ENCODE measurements at places on chromosomes 1 and 21. TPM values are rescaled to one million over a fixed set of nuclear protein-coding genes. Genes with fewer than 3 reads are reported as not detected.

DNA sequence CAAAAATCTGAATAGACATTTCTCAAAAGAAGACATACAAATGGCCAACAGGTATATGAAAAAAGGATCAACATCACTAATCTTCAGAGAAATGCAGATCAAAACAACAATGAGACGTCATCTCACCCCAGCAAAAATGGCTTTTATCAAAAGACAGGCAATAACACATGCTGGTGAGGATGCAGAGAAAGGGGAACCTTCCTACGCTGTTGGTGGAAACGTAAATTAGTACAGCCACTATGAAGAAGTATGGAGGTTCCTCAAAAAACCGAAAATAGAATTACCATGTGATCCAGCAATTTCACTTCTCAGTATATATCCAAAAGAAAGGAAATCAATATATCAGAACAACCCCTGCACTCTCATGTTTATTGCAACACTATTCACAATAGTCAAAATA lies 65.1 kb upstream of the ATP1B1 start:
- H3K4me1 ChIP-seq = no peaks in the 10 kb centered on the region
- H3K27me3 ChIP-seq = no peaks in the 10 kb centered on the region
- no peaks in the 10 kb centered on the region for H3K36me3 ChIP-seq
- DNase-seq = no peak
- no peak overlapping the region for H3K4me3 ChIP-seq

- H3K4me3 ChIP-seq = no peak overlapping the region
- peaks cover 21% of the 10 kb centered on the region for H3K36me3 ChIP-seq
- H3K4me1 ChIP-seq = peaks cover 18% of the 10 kb centered on the region
- DNase-seq = no peak
Observed at GRCh38 chr1:17669305-17669704, 85.8 kb upstream of the ACTL8 start.

DNA sequence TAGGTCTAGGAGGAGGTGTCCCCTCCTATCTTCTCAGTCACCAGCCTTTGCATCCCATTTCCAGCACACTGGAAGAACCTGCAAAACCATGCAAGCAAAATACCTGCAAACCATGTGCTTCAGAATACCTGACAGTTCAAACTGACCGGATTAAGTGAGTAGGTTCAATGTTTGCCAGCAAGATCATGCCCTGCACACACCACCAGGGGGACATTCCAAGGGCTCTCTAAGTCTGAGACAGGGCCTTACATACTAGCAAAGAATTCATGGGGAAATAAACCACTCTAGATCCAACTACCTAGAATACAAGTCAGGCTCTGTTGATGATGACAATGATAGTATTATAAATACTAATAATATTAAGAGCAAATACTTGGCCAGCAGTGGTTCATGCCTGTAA lies 27.6 kb downstream of the INPP5B start:
- H3K4me1 ChIP-seq = peaks cover 18% of the 10 kb centered on the region
- no peak overlapping the region for H3K4me3 ChIP-seq
- H3K27ac ChIP-seq = no peak overlapping the region
- no peaks in the 10 kb centered on the region for H3K27me3 ChIP-seq
- H3K36me3 ChIP-seq = no peaks in the 10 kb centered on the region

DNA sequence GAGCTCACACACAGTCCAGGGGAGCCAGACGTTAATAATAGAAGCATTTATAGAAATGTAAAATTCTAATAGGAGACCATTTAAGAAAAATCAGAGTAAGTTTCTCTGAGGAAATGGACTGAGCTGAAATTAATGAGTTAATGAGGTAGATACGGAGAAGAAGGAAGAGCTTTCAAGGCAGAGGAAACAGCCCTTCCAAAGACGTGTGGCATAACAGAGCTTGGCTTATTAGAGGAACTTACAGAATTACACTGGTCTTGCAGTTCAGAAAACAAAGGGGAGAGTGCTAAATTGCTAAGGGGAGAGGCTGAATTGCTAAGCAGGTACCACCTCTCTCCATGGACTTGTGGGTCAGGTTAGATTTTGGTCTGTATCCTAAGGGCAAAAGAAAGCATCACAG lies 8.2 kb upstream of the PIGK start:
- H3K27ac ChIP-seq = no peak overlapping the region
- H3K4me1 ChIP-seq = no peaks in the 10 kb centered on the region
- no peak for DNase-seq
- no peak overlapping the region for H3K4me3 ChIP-seq

DNA sequence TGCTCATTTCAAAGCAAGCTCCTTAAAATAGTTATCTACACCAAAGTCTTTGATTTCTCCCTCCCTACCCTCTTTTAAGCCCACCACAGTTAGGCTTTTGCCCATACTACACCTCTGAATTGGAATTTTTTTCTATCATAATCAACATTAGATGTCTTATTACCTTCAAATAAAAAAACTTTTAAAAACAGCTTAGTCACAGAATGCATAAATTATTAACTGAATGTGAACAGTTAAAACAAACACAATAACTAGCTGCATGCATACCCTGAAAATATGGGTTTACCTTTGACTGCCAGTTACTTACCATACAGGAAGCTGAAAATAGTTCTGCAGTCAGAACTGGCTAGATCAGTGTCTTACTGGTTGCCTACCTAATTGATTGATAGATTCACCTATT lies 210.9 kb downstream of the TGFB2 start:
- H3K27ac ChIP-seq = no peak overlapping the region
- H3K36me3 ChIP-seq = no peaks in the 10 kb centered on the region
- no peaks in the 10 kb centered on the region for H3K4me1 ChIP-seq

DNA sequence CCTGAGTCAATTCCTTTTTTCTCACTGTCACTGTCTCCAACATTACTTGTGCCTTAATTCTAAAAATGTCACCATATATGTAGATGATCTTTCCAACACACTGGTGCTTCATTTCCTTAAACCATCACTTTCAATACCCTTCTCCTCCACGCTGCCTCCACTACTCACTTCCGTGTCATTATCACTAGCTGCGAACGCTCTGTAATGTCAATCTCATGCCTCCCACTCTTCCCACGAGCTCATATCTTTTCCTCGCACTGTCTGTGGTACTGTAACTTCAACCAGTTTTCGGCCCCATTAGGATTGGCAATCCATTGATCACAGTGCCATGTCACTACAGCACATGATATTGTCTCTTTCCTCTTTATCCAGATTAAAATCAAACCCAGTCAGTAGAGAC lies 61.6 kb downstream of the PLD5 start:
- no peak overlapping the region for H3K4me3 ChIP-seq
- no peaks in the 10 kb centered on the region for H3K36me3 ChIP-seq
- no peak overlapping the region for H3K27ac ChIP-seq
- peaks cover 1% of the 10 kb centered on the region for H3K27me3 ChIP-seq
- no peaks in the 10 kb centered on the region for H3K4me1 ChIP-seq
- no peak for DNase-seq

The KRTAP7-1 gene
- total RNA-seq = not detected

The CDA gene
- 1.7 TPM for total RNA-seq

The SLC2A5 gene
- 34.5 TPM for total RNA-seq

The GLIS1 gene
- not detected for total RNA-seq

The S100A9 gene
- total RNA-seq = 57.4 TPM

The TACSTD2 gene
- 0.25 TPM for total RNA-seq

The DIO1 gene
- total RNA-seq = not detected

All from gastrocnemius medialis (tissue), 4 donors.